Stimulated activated CD8-positive, alpha-beta memory T cell treated with anti-CD3 and anti-CD28 coated beads, Interleukin-4, amount 100 ng/mL, for 4 hours (primary cell): ENCODE measurements at places on chromosomes 5 and 9.

- no peak for DNase-seq
Observed at GRCh38 chr9:2666569-2666968, 45.0 kb downstream of the VLDLR start.

- DNase-seq = no peak
Observed at GRCh38 chr5:11531811-11532555, 372.3 kb downstream of the CTNND2 start.

GRCh38 chr5:61966997-61967396, 339.0 kb upstream of the KIF2A start:
- DNase-seq = no peak

DNA sequence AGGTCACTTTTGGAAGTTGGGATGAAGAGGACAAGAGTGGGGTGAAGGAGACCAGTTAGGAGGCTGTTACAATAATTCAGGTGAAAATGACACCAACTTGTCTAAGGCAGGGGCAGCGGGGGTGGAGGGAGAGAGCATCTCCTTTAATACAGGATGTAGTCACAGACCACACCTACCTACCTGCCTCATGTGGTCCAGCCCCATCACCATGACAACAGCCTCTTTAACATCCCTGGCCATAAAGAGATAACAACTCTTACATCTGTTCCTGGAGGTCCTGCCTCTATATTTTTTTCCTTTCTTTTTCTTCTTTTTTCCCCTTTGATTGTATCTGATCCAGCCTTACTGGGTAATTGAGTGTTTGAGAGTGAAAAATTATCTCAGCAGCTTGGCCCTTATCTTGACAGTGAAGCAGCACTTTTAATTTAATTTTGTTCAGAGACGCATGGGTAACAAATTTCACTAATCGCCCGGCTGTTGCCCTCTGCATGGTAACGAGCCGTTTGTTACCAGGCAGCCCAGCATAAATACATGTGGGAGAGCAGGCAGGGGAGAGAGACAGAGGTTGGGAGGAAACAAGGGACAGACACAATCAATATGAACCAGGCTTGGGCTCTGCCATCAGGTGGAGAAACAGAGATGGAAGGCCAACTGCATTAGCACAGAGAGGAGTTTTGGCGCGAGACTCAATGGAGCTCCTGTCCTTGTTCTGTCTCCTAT, 338.1 kb downstream of the ASTN2 start:
- no peak for DNase-seq

GRCh38 chr9:123168586-123168985, 99.8 kb downstream of the STRBP start:
- DNase-seq = no peak

DNA sequence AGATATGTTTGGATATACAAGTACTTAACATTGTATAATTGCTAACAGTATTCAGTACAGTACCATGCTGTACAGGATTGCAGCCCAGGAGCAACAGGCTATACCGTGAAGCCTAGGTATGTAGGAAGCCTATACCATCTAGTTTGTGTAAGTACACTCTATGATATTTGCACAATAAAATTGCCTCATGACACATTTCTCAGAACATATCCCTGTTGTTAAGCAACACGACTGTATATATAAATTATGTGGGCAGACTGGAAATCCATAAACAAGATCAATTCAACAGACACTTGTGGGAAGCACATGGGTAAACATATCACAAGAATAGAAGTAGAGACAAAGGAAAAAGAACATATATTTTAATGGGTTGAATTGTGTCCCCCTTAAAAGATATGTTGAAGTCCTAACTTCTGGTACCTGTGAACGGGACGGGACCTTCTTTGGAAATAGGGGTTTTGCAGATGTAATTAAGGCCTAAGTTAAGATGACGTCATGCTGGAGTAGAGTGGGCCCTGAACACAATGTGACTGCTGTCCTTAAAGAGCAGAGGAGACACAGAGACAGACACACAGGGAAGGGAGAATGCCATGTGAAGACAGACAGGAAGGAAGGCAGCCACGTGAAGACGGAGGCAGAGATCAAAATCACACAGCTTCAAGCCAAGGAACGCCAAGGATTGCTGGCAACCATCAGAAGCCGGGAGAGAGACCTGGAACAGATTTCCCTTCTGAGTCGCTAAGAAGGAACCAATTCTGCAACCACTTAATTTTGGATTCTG, 76.3 kb downstream of the SCAI start:
- DNase-seq = no peak

DNA sequence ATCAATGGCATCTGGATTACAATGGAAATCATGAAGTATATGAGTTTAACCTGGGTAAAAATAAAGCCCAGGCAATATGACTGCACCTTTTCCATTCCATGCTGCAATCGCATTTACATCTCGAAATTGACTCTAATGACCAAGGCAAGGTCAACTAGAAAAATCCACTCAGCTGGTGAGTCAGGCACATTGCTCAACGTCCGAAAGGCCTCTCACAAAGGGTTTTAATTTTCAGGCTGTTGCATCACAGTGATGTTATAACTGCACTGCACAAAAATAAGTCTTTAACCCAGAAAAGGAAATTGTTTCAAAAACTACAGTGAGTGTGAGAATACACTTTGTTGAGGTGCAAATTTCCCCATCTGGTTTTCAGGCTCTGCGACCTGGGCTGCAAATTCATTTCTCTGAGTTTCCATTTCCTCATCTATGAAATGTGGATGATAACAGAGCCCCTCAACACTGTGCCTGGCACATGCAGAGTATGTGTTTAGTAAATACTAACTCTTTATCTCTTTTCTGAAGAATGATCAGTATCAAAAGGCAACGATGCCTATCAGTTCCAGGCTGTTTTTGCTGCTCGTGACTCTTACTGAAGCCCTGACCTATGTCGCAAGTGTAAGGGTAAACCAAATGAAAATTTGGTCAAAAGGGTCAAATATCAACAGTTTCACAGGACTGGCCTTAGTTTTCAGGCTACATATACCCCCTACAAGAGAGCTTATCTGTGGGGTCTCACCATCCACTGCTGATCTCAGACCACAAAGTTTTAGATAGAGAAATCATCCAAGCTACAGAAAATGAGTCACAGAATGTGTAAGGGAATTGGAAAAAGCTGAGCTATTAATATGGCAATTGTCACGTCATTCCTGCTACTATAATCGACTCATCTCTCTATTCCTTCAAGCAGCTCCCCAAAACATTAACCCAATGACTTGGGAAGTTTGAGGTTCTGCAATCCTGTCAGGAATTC, 4.1 kb downstream of the NFIL3 start:
- DNase-seq = no peak

GRCh38 chr5:65791712-65792673, 70.0 kb downstream of the NLN start:
- no peak for DNase-seq

- no peak for DNase-seq
Observed at GRCh38 chr5:34930462-34930844, 1.1 kb downstream of the DNAJC21 start.

DNA sequence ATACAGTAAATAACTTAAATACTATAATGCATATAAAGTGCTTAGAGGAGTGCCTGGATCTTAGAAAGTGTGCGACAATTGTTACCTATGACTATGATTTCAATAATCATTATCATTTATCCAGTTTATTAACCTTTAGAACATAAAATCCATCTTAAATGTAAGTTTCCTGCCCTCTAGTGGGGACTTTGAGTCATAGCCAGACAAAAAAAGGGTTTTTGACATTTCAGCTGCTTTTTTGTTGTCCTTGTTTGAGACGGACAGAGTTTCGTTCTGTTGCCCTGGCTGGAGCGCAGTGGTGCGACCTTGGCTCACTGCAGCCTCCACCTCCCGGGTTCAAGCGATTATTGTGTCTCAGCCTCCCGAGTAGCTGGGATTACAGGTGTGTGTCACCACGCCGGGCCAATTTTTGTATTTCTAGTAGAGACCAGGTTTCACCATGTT, 9.7 kb upstream of the C9orf152 start:
- no peak for DNase-seq

DNA sequence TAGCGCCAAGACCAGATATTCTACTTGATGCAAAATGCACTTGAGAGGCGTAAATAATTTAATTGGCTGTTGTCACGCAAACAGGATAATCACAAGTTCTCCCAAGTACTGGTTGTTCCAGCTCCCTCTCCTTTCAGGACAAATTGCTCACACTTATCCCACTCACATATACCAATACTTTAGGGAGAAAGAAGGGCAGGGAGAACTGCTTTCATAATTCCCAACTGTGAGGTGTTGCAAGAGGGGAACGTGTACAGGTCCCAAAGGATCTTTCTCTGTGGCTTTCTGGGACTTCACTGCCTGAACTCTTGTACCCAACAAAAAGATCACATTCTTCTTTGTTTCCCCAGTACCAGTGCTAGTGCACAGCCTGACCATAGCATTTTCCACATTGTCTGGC, 21.5 kb upstream of the TGFBI start:
- no peak for DNase-seq

- no peak for DNase-seq
Observed at GRCh38 chr9:135456436-135457104, 23.0 kb upstream of the PPP1R26 start.

DNA sequence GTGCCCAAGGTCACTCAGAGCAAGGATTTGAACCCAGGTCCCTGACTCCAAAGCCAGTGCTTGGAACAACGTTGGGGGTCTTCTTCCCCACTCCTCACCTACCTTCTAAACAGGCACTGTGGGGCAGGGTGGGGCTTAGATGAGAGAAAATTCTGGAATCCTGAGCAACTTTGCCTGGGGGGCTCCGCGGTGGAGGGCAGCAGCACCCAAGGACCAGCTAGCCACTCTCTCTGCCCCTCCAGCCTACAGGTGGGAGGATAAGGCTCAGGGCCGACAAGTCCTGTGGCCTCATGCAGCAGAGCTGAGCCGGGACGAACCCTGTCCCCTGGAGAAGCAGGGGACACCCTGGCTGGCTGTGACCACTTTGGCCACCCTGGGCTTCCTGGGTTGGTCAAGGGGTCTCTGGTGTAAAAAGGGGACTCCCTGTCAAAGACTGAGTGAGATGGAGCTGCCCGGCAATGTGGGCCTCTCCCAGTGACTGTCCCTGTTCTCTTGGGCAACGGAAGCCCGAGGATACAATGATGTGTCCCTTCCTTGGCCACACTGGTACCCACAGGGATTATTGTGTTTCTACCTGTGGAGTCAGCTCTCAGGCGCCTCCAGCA, 26.5 kb downstream of the CEL start:
- no peak for DNase-seq

- no peak for DNase-seq
Observed at GRCh38 chr9:15104826-15105420, 194.7 kb upstream of the FREM1 start.
